ENCODE measurements at places on chromosomes 2 and 18. TPM values are rescaled to one million over a fixed set of nuclear protein-coding genes. Genes with fewer than 3 reads are reported as not detected.

The CYP20A1 gene
- total RNA-seq = 23.5 TPM

The MFSD6 gene
- 2.9 TPM for total RNA-seq

The EDAR gene
- not detected for total RNA-seq

The IL36RN gene
- not detected for total RNA-seq

The GALNT14 gene
- 2.7 TPM for total RNA-seq

The CPO gene
- 0.66 TPM for total RNA-seq

The MLPH gene
- total RNA-seq = 3.4 TPM

The TUBB6 gene
- total RNA-seq = 135 TPM

The LBX2 gene
- 1.1 TPM for total RNA-seq

The ASAP2 gene
- total RNA-seq = 11.0 TPM

The CETN1 gene
- total RNA-seq = not detected

The LYPD6 gene
- total RNA-seq = 3.0 TPM

The UGT1A10 gene
- not detected for total RNA-seq

The MAP3K19 gene
- not detected for total RNA-seq
